ENCODE measurements at places on chromosomes 6 and 20.

DNA sequence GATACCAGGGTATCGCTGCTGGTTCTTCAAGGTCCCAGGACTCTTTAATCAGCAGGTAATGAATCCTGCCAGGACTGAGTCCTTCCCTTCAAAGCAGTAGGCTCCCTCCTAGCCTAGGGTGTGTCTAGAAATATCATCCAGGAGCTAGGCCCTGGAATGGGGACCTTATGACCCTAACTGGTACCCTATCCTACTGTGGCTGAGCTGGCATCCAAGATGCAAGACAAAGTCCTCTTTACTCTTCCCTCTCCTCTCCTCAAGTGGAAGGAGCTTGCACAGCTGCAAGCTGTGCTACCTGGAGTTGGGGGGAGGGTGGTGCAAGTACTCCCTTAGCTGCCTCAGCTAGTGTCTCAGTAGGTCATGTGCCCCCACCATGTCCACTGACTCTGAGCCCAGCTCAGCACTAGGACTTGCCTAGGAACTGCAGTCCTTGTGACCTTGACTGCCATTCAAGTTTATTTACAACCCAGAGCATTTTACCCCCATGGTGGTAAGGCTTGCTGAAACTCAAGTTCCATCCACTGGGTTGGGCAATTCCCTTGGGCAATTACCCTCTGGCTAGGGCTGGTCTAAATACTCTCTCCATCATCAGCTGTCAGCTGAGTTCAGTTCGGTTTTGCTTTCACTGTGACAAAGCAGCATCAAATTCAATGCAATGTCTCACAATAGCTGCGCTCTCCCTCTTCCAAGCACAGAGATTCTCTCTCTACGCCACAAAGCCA, 48.4 kb upstream of the TOP1 start:
- DNase-seq, result no peak

GRCh38 chr6:71602385-71603007, 283.9 kb upstream of the RIMS1 start:
- DNase-seq, result no peak

DNA sequence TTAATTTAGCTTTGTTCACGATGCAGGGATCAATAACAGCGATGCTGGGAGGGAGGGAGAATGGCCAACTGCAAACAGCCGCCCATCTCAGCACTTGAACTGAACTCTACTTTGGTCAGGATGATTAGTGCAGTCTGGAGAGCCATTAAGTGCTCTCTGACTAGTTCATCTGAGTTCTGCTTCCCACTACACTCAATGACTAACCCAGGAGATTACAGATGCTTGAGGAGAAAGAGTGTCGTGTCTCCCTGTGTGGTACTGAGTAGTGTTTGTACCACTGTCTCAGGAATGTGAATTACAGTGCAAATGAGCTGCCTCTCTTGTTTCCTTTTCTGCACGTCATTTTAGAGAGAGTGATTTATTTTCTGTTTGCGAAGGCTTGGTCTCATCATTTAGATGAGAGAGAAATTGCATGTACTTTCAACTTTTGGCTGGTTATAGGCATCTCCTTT, 23.5 kb downstream of the CARMIL1 start:
- DNase-seq, result no peak

DNA sequence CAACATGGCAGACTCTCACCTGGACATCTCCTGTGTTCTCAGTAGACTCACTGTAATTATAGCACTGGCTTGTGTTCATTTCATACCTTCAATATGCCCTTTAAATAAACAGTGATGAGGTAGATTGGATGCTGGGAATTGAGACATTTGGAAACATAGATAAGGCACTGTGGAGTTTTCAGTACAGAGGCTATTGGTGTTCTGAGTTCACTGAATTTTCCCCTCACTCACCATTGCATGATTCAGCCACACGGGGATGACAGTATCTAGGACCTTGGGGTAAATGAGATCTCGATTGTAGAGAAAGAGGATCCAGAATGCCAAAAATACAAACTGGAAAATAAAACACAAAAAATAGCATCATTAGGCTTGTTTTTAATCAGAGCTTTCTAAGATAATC, 12.6 kb downstream of the ADTRP start:
- DNase-seq, result no peak

GRCh38 chr20:15242773-15243172, 905.4 kb upstream of the FLRT3 start:
- DNase-seq, result no peak

- DNase-seq, result no peak
Measured at GRCh38 chr6:46324706-46325105, 153.9 kb upstream of the ENPP5 start.

DNA sequence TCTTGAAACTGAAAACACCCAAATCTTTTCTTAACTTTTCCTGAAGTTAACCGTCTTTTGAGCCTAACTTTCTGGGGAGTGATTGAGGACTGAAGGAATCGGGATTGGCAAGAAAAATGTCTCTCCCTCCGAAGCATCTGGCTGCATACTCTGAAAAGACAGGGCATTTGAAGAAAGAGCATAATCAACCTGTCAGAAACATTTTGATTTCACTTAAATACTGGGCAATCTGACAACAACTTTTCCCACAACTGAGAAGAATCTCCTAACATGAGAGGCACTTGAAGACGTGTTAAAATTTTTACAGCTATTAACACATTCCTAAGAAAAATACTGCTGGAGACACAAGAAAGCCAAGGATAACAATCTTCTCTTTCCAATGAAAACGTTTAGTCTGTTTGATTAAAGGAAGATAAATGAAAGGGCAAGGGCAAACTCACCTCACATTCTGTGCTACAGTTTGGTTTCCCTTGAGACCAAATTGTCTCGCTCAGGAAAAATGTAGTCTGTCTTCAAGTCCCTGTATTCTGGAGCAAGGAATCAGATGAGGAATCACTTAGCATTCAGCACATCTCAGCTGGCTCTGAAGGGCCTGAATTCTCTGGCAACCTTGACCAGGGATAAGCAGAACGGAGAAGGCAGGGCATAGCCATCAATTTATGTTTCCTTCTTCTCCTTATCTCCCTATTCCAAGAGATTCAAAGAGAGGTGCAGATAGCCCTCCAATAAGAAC, 76.1 kb downstream of the TBX18 start:
- DNase-seq, result no peak

- DNase-seq, result no peak
Measured at GRCh38 chr6:122081921-122082320, 317.5 kb upstream of the HSF2 start.

- no peak for DNase-seq
Measured at GRCh38 chr20:20782755-20783154, 70.3 kb upstream of the RALGAPA2 start.

DNA sequence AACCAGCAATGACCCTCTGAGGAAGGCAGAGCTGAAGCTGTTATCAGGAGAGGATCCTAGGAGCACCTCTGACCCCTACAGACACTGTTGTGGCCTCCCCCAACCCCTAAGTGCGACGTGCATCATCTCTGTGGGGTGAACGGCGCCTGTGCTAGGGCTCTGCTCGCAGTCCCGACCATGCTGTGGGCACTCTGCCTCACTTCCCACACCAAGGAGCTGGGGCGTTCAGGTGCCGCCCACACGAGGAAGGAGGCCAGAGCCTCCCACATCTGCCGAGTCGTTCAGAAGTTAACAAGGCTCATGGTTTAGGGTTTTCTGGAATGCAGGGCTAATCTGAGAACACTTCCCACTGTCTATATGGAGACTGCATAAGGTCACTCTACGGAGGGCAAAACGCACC, 62.1 kb downstream of the GINS1 start:
- no peak for DNase-seq

Data from CD4-positive, alpha-beta T cell treated with Interleukin-17A for 4 hours (primary cell).